ENCODE measurements at places on chromosomes 13 and 19.

DNA sequence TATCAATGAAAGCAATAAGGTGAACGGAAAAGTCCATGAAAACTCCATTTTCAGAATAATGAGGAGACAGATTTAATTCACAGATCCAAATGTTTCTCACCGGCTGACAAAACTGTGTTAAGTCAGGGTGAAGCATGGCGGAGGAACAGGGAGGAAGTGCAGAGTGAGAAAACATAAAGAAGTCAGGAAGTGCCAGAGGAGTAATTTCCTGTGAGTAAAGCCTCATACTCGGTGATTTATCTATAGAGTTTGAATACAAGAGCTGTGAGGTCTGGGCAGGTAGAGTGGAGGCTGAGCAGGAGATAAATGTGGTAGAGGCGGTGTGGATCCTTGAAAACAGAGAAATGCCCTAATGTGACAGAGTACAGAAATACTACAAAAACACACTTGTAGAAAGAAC is 11.4 kb downstream of the CARD8 start:
- peaks cover 54% of the 10 kb centered on the region for H3K36me3 ChIP-seq
- peaks cover 10% of the 10 kb centered on the region for H3K4me1 ChIP-seq
- no peak for DNase-seq
- no peaks in the 10 kb centered on the region for H3K27me3 ChIP-seq

- peak overlapping the region; percentile 73 for H3K27ac ChIP-seq
- peak; percentile 87 for DNase-seq
- peaks cover 4% of the 10 kb centered on the region for H3K27me3 ChIP-seq
- H3K4me1 ChIP-seq: peaks cover 14% of the 10 kb centered on the region
- no peaks in the 10 kb centered on the region for H3K36me3 ChIP-seq
Measured at GRCh38 chr13:113393563-113394338, 29.8 kb upstream of the GRTP1 start.

- no peak overlapping the region for H3K4me3 ChIP-seq
- no peaks in the 10 kb centered on the region for H3K4me1 ChIP-seq
- no peaks in the 10 kb centered on the region for H3K27me3 ChIP-seq
- no peak overlapping the region for H3K27ac ChIP-seq
Measured at GRCh38 chr19:32891609-32892008, 22.0 kb upstream of the SLC7A9 start.

DNA sequence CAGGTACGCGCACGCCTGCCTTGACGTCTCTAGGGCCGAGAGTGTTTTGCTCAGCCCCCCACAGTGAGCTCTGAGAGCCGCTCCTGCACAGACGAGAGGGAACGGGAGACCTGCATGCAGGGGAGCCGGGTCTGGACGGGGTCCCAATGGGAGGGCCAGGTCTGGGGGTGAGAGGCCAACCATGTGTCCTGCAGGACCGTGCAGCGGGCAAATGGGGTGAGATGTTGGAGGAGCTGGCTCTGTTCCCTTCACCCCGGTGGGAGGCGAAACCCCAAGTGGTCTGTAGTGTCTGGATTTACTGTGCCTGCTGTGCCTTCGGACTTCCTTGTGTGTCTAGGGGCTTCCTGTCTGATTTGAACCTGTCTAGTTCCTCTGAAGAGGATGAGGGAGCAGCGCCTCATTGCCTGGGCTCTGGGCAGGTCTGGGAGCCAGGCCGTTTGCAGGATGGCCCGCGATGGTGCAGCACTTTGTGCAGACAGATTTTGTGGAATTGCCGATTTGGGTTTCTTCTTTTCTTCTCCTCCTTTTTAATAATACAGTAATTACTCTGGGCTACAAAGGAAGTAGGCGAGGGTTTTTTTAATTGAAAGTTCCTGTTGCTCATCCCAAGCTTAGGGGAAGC is 2.1 kb downstream of the CSNK1G2 start:
- H3K4me3 ChIP-seq: peak overlapping the region; percentile 77
- no peaks in the 10 kb centered on the region for H3K27me3 ChIP-seq
- H3K36me3 ChIP-seq: peaks cover 16% of the 10 kb centered on the region
- peak overlapping the region; percentile 90 for H3K27ac ChIP-seq
- H3K4me1 ChIP-seq: peaks cover 37% of the 10 kb centered on the region

- H3K36me3 ChIP-seq: no peaks in the 10 kb centered on the region
- no peak for DNase-seq
- no peaks in the 10 kb centered on the region for H3K4me1 ChIP-seq
- no peak overlapping the region for H3K27ac ChIP-seq
- no peak overlapping the region for H3K4me3 ChIP-seq
- no peaks in the 10 kb centered on the region for H3K27me3 ChIP-seq
Measured at GRCh38 chr13:99806671-99807070, 164.9 kb downstream of the ZIC5 start.

- no peaks in the 10 kb centered on the region for H3K36me3 ChIP-seq
- no peak overlapping the region for H3K4me3 ChIP-seq
- H3K27me3 ChIP-seq: no peaks in the 10 kb centered on the region
- no peak for DNase-seq
- no peak overlapping the region for H3K27ac ChIP-seq
Measured at GRCh38 chr13:46377554-46377953, 9.5 kb downstream of the RUBCNL start.

DNA sequence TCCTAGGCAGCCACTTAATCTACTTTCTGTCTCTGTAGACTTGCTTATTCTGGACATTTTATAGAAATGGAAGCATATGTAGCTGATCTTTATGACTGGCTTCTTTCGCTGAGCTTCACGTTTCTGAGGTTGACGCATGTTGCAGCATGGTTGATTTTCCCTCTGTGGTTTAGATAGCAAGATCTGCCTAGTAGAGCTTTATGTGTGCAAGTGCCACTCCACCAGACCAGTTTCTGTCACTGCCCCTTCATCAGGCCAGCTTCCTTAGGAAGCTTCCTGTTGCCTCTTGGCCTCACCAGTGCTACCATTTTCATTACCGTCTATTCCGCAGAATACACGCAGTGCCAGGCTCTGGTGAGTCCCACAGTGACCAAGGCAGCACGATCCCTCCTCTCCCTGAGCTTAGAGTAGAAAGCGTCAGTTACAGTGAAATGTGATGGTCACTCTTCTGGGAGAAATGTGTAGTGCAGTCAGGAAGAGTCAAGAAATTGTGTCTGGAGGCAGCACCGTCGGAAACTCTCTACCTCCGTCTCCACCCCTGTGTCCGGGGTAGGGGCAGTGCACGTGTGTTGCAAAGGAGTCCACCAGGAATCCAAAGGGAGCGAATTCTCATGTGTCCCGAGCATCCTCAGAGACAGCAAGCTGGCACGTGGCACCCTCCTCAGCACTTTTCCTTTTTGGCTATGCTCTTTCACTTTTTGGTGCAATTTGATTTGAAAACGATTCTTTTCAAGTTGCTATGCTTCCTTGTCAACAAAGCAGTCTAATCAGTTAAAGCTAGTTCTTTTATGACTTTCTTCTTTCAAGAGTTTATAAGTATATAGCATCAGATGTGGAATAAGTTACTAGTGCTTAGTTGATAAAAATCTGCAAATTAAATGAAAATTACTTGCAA is 45.4 kb upstream of the GPR183 start:
- H3K27me3 ChIP-seq: no peaks in the 10 kb centered on the region
- DNase-seq: no peak
- no peak overlapping the region for H3K27ac ChIP-seq

- H3K27ac ChIP-seq: no peak within 1 kb of the TSS
- H3K4me1 ChIP-seq: peaks cover 30% of the 10 kb centered on the region
- DNase-seq: no peak
- no peaks in the 10 kb centered on the region for H3K27me3 ChIP-seq
- no peak within 1 kb of the TSS for H3K4me3 ChIP-seq
Measured at GRCh38 chr13:111319998-111320911, at the start of gene TEX29. TSS of gene TEX29 (plus strand) at chr13:111320642. CDS start at chr13:111320891, 249 bp downstream.
